Panc1 (cell line): ENCODE measurements at places on chromosomes 4 and X. TPM values are rescaled to one million over a fixed set of nuclear protein-coding genes. Genes with fewer than 3 reads are reported as not detected.

DNA sequence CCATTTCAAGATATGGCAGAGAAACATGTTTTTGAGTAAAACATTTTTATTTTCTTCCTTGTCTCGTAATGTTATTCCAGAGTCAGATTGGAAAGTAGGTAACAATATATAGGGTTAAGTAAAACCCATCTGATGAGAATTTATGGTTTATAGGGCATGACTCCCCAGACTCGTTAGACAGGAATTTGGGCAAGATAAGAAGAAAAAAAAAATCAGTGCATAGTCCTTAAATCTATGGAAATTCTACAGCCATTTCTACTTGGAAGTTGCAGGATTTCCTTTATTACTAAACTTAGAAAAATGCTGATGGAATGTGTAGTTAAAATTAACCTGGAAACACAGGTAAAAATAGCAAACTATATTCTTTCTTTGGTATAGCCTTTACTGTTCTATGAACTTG is 366.1 kb upstream of the MAGEB16 start:
- H3K27ac ChIP-seq: no peak overlapping the region
- H3K36me3 ChIP-seq: no peaks in the 10 kb centered on the region
- H3K4me1 ChIP-seq: no peaks in the 10 kb centered on the region
- H3K27me3 ChIP-seq: no peaks in the 10 kb centered on the region
- H3K4me3 ChIP-seq: no peak overlapping the region

DNA sequence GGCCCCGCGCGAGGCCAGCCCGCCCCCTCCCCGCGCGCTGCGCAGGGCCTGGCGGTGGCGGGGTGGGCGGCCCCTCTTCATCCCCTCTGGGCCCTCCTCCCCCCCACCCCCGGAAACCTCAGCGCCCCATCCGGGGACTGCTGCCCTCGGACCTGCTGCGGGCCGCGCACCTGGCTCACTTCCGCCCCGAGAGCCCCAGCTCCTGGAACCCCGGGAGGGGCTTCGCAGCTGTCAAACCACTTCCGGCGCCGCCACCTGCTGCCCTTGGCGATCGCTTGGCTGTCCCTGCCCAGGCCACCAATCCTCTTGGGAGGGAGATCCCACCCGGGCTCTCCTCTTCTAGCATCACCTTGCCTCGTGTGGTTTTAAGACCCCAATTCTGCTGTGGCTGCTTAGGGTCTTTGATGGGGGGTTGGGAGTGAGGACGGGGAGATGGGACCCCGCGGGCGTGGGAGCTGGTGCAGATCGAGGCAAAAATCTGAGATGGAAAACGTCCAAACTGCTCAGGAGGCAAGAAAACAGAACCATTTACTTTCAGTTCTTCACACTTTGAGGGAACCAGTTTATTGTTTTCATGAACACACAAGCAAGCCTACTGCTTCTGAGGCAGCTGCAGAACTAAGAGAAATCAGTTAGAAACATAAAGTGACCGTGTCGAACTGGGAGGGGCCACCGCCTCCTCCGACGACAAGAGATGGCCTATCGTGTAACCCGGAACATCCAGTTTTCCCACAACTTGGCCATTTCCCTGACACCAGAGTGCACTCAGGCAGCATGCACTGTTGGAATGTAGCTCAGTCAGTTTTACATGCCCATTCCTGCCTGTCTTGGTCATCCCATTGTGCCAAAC is 754 bp downstream of the MTMR1 start:
- DNase-seq: no peak
- H3K27ac ChIP-seq: peak overlapping the region; percentile 88
- no peaks in the 10 kb centered on the region for H3K27me3 ChIP-seq
- H3K36me3 ChIP-seq: no peaks in the 10 kb centered on the region
- peaks cover 8% of the 10 kb centered on the region for H3K4me1 ChIP-seq

DNA sequence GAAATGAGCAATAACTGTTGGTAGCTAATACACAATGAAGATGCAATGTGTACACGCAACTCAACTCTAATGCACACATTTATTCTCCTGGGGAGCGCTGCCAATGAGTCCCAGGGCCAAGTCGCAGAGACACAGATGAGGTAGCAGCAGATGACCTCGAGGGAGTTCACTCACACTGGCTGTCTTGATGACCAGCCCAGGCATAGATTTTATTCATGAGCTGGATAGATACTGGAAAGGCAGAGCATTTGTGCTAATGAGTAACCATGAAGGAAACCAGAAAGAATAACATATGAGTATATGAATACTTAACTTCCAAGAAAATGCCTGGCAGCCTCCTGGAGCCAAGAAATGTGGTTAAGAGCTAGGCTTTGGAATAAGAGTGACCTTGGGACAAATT is 42.3 kb downstream of the RASL11B start:
- H3K4me1 ChIP-seq: no peaks in the 10 kb centered on the region
- H3K27ac ChIP-seq: no peak overlapping the region
- H3K36me3 ChIP-seq: no peaks in the 10 kb centered on the region
- no peak for DNase-seq
- H3K4me3 ChIP-seq: no peak overlapping the region
- H3K27me3 ChIP-seq: no peaks in the 10 kb centered on the region

GRCh38 chr4:15719506-15719905 is 16.6 kb downstream of the BST1 start:
- H3K27ac ChIP-seq: no peak overlapping the region
- no peaks in the 10 kb centered on the region for H3K4me1 ChIP-seq

CSN1S1 gene
- total RNA-seq: not detected

TCEAL9 gene
- 42.6 TPM for total RNA-seq

HS3ST1 gene
- 0.21 TPM for total RNA-seq

DNA sequence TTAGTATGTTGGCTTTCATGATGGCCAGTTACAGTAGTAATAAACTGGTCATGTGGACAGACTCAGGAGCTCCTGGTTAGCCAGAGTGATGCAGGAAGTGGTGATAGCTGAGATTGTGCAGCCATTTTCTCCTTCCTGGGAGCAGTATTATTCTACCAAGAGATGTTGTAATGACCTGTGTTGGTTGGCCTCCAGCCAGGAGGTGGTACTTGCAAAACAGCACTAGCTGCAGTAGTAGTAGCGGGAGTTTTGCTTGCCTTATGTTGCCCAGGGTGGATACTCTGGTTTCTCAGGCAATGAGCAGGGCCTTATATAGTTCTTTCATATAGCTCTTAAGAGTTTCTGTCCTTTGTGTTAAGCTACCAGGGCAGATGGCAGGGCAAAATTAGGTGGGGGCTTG is 998.8 kb downstream of the GLUD2 start:
- H3K4me3 ChIP-seq: no peak overlapping the region
- no peak overlapping the region for H3K27ac ChIP-seq
- no peaks in the 10 kb centered on the region for H3K36me3 ChIP-seq
- no peak for DNase-seq
- H3K27me3 ChIP-seq: no peaks in the 10 kb centered on the region
- no peaks in the 10 kb centered on the region for H3K4me1 ChIP-seq

DNA sequence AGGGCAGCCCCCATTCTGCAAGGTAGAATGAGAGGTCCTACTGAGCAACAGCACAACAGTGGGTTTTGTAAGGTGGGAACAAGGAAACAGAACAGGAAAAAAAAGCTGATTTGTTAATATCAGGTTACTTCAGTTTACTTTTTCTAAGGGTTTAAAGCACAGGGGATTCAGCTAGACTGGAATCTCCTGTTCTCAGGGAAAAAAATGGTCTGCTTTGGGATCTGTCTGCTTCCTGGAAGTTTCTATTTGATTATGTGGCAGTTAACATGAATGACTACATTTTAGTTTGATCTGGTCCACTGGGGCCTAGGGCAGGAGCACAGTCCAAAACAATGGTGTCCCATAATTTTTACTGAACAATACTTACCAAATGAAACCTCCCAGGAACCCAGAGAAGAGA is 104.6 kb downstream of the FBXW7 start:
- H3K4me1 ChIP-seq: no peaks in the 10 kb centered on the region
- H3K36me3 ChIP-seq: no peaks in the 10 kb centered on the region
- H3K27me3 ChIP-seq: no peaks in the 10 kb centered on the region
- no peak for DNase-seq

DNA sequence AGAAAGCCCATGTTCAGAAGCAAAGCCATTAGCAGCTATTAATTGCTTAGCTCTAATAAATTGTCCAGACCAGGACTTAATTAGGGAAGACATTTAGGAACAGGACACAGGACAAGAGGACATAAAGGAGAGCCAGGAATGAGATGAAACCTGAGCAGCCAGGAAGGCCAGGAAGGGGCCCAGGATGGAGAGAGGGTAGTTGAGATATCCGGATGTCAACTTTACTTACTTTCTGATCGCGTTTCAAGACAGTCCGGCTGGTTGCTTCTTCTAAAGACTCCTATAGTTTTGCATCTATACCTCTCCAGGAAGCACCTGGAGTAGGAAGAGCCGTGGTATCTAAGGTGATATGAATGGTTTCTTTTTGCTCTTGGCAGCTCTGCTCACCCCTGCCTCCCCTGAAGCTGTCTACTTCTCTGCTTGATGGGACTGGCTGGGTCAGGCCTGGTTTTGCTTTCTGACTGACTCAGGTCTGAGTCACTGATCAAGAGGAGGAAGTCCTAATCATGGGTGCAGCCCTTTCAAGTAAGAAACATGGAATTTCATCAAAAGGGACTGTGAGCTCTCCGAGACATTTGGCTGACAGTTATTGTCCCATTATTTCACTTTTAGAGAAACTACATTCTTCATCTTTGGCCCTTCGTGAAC is 733.3 kb downstream of the RPA4 start:
- H3K27ac ChIP-seq: no peak overlapping the region
- no peak for DNase-seq
- no peaks in the 10 kb centered on the region for H3K4me1 ChIP-seq
- H3K4me3 ChIP-seq: no peak overlapping the region

PSMD10 gene
- total RNA-seq: 88.6 TPM

PLAC8 gene
- total RNA-seq: 154 TPM
